ENCODE measurements at places on chromosomes 16 and 17. TPM values are rescaled to one million over a fixed set of nuclear protein-coding genes. Genes with fewer than 3 reads are reported as not detected.

DNA sequence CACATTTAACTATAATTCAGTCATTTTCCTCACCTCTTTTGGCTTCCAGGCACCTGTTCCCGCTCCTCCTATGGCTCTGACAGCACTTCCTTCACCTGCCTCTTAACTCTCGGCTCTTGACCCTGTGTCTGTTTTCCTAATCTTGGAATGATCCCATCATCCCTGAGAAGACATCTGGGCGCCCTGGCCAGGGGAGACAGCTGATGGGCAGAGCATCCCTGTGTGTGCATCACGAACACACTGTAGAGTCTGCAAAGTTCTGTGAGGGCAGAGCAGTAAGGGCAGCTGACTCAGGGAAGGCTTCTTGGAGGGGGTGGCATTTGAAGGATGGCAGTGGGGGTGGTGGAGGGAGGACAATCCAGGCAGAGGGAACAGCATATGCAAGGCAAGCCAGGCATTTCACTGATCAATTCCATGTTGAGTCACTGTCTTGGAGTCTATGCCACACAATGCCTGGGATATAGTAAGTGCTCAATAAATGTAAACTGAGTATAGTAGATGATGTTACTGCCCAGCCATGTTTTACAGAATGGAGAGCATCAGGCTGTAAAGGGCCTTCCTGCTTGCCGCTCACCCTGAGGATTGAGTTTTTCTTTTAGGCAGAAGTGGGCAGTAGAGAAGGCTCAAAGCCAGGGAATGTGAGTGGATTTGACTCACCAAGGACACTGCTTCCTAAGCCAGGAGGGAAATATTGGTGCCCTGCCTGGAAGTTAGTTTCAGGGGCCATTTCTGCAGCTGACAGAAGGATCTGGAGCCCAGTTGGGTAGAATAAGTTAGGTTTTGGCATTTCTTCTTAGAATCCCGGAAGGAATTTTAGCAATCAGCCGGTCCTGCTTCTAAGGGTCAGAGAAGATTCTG is 5.8 kb upstream of the RAB11FIP4 start:
- no peak for DNase-seq

- DNase-seq: no peak
These were observed 6.0 kb upstream of the TBC1D3B start for GRCh38 chr17:36182176-36183000.

Gene ESRP2
- not detected for total RNA-seq

Gene KRTAP1-1
- not detected for total RNA-seq

Gene GCGR
- total RNA-seq: not detected

DNA sequence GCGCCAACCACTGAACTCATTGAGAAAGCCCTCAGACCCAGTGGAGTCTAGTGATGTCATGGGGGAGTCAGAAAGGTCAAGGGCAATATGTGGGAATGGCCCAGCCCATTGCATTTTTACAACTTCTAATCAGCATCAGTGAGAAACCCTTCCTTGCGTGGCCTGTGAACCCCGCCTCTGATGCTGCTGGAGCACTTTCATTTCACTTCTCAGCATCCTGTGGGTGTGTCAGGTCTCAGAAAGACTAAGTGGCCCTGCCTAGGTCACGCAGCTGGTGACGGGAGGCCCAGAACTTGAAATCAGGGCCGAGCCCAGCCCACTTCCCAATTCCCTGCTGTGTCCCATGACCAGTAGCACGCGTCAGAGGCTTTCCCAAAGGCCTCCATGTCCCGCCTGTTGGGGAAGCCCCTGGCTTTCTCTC is 6.1 kb downstream of the DNAI2 start:
- DNase-seq: peak; percentile 39

DNA sequence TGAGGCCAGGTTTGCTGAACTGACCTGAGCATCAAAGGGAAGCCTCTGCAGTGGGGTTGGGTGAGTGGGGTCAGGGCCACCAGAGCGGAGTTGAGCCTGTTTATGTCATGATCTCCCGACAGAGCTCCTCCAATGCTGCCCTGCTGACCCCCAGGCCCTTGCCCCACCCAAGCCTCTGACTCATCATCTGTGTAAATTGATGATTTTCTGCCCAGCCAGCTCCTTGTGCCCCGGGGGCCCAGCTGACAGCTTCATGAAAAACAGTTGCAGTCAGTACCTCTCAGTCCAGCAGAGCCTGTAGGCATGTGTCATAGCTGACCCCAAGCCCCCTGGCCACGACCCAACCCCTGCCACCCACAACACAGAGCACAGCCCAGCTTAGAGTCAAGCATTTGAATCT is 134.9 kb downstream of the CCT6B start:
- DNase-seq: no peak

- no peak for DNase-seq
These were observed 13.6 kb downstream of the CHD9 start for GRCh38 chr16:53068423-53068833.

DNA sequence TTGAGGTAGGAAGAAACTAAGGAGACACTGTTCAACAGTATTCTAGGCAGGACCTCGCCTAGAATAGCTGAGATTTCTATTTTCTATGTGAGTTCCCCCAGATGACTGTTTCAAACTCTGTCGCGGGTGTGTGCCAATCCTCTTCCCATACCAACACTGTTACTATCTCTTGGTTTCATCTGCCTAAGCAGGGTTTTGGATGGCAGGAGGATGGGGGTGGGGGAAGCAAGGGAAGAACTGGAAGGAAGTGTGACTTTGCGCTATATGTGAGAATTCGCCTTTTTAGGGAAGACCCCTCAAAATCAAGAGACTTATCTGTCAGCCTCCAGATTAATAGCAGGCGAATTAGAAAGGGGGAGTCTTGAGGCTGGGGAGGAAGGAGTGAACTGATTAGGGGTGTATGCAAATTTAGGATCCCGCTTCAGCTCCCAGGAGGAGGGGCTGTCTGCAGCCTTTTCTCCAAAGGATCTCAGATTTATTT is 521 bp upstream of the G6PC3 start:
- DNase-seq: no peak

- no peak for DNase-seq
These were observed 432.7 kb upstream of the ASIC2 start for GRCh38 chr17:33725675-33726271.

- DNase-seq: no peak
These were observed 3.5 kb upstream of the TLCD3A start for GRCh38 chr17:728911-729310.

DNA sequence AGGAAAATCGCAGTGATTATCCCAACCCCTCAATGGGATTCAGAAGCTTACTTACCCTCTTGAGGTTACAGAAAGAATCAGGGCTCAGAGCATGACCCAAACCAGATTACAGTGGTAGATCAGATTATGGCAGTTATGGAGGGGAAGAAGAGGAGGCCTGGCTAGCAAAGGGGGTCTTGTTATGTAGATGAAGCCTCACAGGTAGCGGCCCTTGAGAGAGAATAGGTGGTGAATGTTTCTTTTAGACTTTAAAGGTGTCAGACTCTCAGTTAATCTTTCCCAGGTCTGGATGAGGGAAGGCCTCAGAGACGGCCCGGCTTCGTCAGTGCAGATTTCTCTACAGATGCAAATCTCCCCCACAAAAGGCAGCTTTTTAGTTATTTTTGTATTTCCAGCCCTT is 15.6 kb downstream of the RNF112 start:
- DNase-seq: no peak

GRCh38 chr17:63847525-63848249 is 5.2 kb upstream of the SMARCD2 start:
- DNase-seq: no peak

- DNase-seq: no peak
These were observed 14.2 kb downstream of the SNF8 start for GRCh38 chr17:48930435-48930873.

DNA sequence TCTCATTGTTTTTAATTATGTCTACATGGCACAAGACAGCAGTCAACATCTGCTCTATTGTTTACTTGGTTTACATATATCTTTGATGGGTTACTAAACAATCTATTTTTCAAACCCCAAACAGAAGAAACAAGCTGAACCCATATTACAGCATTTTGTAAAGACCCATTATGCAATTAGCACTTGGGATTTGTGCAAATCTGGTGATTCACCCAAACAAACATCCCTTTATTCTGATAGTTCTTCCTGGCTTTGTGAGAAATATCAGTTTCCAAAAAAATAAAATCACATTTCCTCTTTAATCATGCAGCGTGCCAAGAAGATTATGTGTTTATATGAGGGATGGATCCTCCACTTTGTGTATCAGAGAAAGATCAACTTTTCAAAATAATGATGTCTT is 16.8 kb upstream of the RBFOX1 start:
- no peak for DNase-seq

Gene USP10
- 107 TPM for total RNA-seq

GRCh38 chr16:70407811-70408274 is 31.1 kb downstream of the ST3GAL2 start:
- DNase-seq: no peak

GRCh38 chr17:32007463-32008298 is 498 bp downstream of the LRRC37B start:
- peak; percentile 54 for DNase-seq

GRCh38 chr16:24504472-24505345 is 34.7 kb upstream of the RBBP6 start:
- peak; percentile 26 for DNase-seq

Gene TAC4
- total RNA-seq: not detected

DNA sequence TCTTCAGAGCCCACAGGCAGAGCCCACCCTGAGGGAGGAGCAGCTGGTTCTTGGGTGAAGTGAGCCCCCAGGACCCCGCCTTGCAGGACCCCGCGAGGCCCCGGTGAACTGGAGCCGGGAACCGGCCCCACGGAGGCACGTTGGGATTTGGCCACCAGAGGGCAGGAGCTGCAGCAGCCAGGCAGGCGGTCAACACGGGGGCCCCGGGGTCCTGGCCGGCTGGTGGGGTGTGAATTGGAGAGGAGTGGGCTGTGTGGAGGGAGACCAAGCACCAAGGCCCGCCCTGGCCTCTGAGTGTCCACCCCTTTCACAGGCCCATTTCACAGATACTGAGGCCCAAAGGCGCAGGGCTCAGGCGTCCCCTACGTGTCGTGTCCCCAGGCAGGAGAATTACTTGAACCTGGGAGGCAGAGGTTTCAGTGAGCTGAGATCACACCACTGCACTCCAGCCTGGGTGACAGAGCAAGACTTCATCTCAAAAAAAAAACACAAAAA is 2.2 kb downstream of the DPEP1 start:
- DNase-seq: no peak

Gene CCL5
- total RNA-seq: 442 TPM

GRCh38 chr16:81997738-81998137 is 13.5 kb downstream of the SDR42E1 start:
- no peak for DNase-seq

GRCh38 chr17:16551878-16552636 is 16.9 kb downstream of the ZNF287 start:
- DNase-seq: no peak

DNA sequence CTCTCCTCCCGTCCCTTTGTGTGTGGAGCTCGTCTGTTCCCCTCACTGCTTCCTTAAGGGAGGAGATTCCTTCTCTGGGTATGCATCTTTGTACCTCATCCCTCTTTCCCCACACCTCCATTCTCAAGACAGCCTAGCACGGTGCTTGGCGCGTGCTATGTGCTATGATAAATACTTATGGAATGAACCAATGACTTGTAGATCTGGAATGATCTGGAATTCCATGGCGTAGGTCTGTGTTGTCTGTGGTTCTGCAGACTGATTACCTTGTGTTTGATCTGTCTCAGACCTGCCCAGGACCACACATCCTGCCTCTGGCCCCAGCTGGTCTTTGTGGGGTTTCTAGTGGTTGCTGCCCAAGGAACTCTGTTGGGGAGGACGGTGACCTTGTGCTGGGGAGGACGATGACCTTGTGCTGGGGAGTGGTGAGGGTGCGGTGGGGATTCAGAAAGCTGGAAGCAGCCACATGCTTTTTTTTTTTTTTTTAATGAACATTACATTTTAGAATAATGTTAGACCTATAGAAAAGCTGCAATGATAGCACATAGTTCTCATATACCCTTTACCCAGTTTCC is 33.5 kb upstream of the ETV4 start:
- DNase-seq: no peak

GRCh38 chr17:30222721-30223175 is 12.7 kb downstream of the SLC6A4 start:
- DNase-seq: no peak

Gene KAT2A
- total RNA-seq: 39.3 TPM
